ENCODE measurements at places on chromosomes 7 and 10.

DNA sequence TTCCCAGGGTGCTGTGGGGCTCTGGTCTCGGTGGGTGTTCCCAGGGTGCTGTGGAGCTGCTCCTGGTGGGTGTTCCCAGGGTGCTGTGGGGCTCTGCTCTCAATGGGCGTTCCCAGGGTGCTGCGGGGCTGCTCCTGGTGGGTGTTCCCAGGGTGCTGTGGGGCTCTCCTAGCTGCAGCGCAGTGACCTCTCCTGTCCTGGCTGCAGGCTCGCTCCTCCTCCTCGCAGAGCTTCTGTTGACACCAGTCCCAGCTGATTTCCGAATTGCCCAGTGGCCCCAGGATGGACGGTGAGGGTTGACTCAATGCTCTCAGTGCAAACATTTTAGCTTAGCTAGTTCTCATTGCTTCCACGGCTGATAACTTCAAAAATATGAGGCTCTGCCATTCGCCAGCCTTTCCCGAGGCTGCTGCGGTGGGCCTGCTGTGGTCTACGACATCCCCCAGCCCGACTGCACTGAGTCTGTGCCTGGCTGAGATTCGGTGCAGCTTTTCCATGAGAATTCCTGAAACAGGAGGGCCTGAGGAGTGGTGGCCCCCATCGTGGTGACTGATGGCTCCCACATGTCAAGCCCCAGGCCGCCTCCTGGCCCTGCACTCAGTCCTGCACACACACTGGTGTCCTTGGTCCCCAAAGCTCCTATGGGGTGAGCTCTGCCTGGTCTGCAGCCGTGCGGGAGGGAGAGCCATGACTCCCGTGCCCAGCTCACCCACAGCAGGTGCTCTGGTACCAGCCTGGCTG lies 58.3 kb upstream of the NKX6-2 start:
- no peak for DNase-seq

GRCh38 chr7:63043657-63044543 lies 954.7 kb upstream of the ZNF722 start:
- DNase-seq = no peak

- no peak for DNase-seq
These were observed 93.0 kb upstream of the RSU1 start for GRCh38 chr10:16909961-16910792.

GRCh38 chr10:7258948-7259523 lies 151.8 kb downstream of the SFMBT2 start:
- no peak for DNase-seq

DNA sequence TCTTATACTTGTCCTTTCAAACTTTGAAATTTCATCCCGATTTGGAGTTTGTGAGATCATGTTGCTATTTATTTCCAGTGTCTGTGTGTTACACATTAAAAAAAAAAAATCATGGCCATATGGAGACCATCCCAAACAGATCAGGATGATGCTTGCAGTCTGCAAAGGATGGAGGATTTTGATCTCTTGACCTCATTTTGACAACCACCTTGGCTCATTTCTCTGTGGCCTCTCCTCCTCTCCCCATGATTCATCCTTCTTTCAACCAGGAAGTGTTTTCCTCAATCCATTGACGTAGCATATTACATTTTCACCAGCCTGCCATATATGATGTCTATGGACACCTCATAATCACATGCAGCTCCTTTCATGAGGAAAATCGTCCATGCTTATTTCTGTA lies 68.9 kb upstream of the INSYN2A start:
- DNase-seq = no peak

DNA sequence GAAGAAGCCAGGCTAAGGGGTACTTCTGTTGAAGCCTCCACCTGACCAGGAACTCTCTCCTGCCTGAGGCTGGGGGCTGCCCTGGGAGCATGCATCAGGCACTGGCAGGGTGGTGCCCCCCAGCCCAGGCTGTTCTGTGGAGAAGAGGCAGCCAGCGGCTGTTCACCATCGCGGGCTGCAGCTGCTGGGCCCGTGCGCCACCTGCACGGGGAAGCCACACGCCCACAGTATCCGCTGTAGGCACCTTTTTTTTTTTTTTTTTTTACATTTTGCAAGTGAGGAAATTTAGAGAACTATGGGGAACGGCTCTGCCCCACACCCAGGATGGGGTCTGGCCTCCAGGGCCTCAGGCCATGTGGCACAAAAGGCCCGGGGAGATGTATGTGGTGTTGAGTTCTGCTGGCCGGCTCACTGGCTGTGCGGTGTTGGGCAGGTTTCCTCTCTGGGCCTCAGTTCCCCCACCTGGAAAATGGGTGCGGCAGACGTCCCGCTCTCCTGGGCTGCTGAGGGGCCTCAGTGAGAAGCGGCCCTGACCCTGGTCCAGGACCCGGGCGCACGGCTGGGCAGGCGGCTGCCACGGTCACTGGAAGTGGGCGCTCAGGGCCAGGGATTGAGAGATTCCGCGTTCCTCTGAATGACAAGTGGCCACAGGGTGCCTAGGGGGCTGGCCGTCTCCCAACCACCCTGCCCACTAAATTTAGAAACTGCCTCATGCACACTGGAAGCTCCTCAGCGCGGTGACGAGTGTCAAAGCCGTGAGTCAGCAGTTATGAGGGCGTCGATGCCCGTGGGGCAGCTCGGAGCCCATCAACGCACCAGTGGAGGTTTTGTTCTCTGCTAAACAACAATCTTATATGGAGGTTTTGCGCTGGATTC lies 8.8 kb upstream of the INTS1 start:
- DNase-seq = no peak

DNA sequence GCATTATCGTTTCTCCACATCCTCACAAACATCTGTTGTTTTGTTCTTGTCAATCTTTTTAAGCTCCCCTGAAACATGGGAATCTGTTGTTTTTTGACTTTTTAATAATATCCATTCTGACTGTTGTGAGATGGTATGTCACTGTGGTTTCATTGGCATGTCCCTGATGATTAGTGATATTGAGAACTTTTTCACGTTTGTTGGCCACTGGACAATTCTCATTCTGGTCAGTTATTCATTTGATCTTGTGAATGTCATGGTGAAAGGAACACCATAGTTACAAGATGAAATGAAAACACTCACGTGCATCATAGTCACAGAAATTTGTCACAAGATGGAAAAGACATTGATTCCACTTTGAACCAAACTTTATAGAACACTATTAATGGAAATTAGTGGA lies 20.5 kb upstream of the SGCE start:
- no peak for DNase-seq
